ENCODE measurements at places on chromosomes 4 and X.

DNA sequence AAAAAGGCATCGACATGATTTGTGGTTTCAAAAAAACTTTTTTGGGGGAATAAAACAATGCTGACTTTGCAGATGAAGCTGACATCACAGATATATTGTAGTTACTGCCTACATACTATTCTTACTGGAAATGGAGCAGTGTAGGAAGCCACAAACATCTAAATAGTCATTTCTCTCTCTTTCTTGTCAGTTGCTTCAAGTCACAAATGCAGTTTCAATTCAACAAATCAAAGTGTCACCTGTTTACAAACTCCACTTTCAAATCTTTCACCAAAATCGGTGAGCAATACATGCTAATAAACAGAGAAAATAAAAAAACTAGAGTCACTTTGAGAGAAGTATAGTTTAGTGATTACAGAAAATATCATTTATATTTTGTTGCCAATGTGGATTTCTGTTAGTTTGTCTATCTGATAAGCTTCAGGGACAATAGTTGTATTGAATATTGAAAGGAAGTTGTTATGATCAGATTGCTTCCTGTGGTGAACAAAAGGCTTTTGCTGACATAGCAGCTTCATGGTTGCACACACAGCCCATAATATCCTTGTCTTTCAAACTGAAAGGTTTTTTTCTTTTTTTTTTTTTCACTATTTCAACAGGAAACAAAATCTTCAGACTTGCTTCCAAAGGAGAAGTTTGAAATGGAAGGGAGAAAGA lies 49.7 kb upstream of the PTPN13 start:
- no peak for DNase-seq

DNA sequence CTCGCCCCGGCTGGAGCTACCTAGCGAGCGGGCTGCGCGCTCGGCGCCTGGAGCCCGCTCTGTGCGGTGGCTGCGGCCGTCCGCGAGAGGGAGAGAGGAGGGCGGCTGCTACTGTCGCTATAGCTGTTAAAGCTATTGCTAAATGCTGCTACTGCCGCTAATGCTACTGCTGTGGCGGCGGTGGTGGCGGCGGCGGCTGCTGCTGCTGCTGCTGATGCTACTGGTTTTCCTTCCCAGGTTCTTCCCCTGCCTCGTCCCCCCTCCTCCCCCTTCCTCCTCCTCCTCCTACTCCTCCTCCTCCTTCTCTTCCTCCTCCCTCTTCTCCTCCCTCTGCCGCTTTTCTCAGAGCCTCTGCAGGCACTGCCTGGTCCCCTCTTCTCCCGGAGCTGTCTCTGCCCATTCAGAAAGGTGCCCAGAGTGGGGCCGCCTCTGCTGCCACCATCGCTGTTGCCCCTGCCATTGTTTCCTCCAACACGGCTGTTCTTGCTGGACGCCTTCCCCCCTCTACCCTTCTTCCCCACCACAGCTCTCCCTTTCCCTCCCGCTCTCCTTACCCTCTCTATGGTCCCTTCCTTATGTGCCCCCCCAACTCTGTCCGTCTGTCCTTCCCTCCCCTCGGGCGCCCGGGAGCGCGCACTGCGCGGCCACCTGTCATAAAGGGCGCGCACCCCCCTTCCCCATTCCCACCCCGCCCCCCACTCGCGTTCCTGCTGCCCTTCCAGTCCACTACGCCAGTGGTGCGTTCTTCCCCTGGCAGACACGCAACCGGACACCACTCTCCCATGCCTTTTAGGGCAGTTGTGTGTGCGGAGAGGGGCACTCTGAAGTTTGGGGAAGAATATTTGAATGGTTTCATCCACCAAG lies at the start of gene NEXMIF:
Gene NEXMIF, minus strand, starts transcription at position 228 of the 864 bp plus-strand sequence.
- peak; percentile 6 for DNase-seq

DNA sequence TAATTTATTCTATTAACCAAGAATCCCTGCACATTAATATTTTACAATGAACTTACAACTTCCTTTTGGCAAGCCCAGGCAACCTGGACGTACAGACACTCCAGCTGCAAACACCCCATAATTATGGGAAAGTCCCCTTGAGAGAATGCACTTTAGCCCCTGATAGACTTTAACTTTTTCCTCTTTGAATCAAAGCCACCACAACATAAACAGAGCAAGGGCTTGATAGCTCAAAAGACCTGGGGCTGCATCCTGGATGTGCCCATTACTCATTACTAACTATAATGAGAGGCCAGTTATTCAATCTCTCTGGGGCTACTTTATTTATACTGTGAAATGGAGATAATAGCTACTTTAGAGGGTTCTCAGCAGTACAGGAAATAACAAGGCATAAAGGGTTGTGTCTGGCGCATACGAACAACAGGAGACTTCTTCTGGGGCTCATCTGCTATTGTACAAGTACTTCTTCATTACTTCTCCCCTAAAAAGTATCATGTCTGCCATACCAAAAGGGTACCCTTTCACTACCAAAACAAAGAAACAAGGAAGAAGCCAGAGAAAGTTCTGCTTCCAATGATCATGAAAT lies 54.9 kb downstream of the CASK start:
- DNase-seq: no peak

GRCh38 chrX:15814771-15815365 lies 24.6 kb downstream of the ZRSR2 start:
- no peak for DNase-seq

DNA sequence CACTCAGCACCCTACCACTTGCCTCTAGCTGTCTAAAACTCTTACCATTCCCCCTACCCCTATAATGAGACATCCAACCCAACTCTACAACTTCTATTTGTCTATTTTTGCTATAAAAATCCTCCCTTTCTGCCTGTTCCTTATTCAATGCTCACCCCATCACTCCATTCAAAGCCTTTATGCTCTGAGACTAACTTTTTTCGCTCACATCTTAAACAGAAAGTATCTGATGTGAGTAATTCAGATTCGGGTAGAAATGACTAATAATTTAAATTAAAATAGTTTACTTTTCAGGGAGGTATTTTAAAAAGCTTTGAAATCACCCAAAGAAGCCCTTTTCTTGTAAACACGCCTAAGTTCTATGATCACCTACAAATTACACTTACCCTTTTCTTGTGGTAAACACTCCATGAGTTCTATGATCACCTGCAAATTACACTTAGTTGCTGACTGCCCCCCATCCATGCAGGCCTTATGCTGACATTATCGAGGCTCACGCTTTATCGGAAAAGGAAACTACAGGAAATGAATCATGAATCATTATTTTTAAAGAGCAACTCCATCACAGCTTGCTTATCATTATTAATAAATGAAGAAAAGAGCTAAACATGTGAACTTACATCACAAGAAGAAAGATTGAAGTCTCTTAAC lies 168.7 kb upstream of the PPP1R2C start:
- no peak for DNase-seq

DNA sequence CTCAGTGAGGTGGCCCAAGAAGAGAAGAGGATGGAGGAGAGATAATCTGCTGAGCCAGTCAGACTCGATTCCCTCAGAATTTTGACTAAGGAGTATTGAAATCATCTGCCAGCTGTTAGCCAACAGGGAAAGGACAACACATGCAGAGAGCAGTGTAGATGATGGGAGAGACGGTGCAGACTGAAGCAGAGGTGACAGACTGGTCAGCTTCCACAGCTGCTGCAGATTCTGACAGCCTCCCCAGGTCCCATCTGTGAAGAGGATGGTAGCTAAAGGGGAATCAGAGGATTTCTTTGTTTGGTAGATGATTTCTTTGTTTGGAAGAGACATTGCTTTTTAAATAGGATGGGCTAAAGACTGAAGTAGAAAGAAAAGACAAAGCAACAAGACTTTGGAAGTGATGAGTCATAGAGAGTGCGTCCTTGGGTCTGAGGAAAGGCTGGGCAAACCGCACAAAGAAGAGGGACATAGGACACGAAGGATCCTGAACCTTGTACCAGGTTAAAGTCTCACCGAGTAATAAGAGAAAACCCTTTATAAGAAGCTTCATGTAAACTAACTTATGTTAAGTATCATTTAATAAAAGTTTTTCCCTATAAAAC lies 27.6 kb downstream of the INTU start:
- no peak for DNase-seq

DNA sequence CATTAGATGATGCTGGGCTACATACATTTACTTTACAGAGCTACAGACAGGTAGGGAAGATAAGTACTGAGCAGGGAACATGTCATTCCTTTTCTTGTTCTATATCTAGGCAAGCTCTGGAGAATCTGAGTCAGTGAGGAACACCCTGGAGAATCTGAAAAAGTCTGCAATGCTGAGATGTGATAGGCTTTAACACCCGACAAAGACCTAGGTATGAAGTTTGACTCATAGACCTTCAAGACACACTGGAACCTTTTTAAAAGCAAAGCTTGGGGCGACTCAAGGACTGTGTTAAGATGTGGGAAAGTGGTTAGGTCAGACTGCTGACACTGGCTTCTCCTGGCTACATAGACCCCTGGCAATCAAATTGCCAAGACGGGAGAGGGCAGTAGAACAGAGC lies 42.8 kb downstream of the OSTC start:
- DNase-seq: no peak

GRCh38 chr4:154640999-154641398 lies 28.5 kb upstream of the FGG start:
- DNase-seq: no peak

GRCh38 chrX:140943513-140943912 lies 58.9 kb upstream of the SPANXB1 start:
- no peak for DNase-seq

GRCh38 chr4:76265631-76266218 lies 14.2 kb downstream of the FAM47E start:
- DNase-seq: no peak

DNA sequence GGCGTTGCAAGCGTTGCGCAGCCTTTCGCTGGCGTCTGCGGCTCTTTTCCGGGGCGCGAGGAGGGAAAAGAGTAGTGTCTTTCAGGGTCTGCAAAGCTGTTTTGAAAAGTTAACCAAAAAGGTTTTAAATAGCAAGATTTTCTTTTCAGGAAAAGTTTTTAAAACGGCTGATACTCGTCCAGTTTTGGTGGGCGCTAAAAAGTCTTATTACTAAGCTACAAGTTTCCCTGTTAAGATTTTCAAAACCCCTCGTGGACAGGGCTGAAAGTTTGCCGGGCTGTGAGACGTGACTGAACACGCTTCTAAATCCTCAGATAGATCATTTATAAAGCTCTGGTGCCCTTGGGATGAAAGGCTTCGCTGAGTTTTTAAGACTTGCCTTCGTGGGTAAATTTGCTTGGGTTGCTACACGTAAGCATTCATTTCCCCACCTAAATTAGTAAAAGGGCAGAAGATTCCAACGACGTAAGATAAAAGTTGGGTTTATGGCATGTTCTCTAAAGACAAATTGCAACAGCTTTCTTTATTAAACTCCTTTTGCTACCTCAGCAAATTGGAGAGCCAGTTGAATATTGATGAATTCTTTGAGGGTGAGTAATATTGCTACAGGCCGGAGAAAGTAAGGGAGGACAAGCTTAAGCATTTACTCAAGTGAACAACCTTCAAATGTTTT lies 91.5 kb downstream of the HPRT1 start:
- DNase-seq: no peak

DNA sequence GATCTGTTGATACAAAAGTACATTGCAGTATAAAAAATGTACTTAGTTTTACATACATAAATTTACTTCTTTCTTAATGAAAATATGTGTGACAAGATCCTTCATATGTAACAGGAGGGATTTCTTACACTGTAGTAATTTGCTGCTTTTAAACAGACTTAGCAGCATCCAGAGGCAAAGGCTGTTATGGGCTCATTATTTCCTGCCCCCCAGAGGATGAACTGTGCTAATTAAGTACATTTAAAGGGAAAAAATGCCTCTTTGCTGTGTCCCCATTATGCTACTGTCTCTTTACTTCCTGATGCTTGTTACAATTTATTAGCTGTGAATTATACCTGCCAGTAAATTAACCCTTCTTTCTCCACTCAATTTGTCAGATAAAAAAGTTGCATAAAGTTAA lies 47.1 kb downstream of the NDST3 start:
- DNase-seq: no peak

DNA sequence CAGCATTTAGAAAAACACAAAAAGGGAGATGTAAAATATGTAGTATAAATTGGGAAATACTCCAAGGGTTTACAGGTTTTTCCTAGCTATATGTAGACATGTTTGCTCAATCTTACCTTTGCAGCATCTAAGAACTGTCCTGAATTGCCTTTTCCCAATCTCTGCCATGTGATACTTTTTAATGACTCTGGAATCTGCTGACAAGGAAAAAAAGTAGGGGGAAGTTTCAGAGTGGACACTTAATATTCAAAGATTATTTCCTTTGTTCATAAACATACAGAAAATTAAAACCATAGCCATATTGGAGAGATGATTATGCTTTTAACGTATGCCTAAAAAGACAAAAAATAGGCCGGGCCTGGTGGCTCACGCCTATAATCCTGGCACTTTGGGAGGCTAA lies 41.4 kb downstream of the ABCB7 start:
- DNase-seq: no peak

- no peak for DNase-seq
Measured at GRCh38 chrX:100407784-100408712, 2.0 kb downstream of the PCDH19 start.

DNA sequence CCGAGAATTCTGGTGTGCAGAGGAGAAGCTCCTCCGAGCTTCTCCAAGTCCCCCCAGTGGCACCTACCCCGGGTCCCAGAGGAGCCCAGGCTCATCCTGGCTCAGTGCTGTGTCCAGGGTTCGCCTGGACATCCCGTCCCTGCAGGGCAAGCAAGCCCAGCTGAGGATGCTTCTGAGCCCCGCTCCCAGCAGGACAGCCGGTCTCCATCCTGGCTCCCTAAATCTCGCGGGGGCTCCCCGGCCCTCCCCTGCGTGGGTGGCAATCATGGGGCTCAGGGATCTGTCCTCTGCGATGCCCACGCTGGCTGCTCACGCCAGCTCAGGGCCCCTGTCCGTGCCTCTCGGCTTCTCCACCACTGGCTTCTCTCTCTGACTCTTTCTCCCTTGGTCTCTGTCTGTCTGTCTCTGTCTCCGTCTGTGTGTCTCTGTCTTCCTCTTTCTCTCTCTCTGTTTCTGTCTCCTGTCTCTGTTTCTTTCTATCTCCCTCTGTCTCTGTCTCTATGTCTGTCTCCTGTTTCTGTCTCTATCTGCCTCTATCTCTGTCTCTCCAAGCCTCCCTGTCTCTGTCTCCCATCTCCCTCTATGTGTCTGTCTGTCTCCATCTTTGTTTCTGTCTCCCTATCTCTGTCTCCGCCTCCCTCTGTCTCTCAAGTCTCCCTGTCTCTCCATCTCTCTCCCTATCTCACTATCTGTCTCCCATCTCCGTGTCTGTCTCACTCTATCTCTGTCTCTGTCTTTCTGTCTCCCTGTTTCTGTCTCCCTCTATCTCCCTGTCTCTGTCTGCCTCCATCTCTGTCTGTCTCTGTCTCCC lies 27.8 kb upstream of the SLC25A6 start:
- DNase-seq: no peak

DNA sequence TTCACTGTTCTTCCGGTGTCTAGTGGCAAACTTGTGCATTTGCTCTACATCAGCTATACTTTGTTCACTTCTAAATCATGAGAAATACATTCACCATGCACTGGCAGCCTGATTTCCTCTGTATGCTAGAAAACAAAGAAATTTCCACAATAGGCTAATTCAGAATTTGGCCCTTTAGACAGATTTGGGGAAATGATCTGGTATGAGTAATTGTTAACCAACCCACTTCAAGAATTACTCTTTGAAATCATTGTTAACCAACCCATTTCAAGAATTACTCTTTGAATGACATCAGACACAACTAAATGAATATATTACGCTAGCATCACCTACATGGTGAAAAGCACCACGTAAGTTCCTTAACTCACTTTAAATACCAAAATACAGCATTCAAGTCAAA lies 14.6 kb downstream of the APBB2 start:
- no peak for DNase-seq

All from stimulated activated CD8-positive, alpha-beta memory T cell treated with anti-CD3 and anti-CD28 coated beads, Interleukin-2, amount 100 ng/mL, for 48 hours (primary cell).